ENCODE measurements at places on chromosomes 3 and 15.

DNA sequence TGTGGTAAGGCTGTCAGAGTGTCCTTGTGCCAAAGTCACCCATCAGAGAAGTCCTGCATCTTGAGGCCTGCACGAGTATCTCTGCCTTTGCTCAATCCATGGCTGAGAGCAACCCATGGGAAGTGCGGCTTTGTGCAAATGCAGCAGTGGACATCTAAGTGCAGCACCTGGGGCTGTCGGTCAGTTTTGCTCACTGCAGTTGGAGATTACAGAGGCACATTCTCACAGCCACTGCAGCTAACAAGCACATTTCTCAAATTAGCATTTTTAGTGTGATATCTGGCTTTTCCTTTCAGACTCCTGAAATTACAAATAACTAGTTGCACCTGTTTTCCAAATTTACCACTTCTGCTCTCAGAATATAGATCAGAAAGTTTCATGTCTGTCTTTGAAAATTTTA, 81.5 kb upstream of the DAZL start:
- no peak for DNase-seq

GRCh38 chr15:26864664-26865191, 2.1 kb upstream of the GABRA5 start:
- DNase-seq: peak; percentile 74

DNA sequence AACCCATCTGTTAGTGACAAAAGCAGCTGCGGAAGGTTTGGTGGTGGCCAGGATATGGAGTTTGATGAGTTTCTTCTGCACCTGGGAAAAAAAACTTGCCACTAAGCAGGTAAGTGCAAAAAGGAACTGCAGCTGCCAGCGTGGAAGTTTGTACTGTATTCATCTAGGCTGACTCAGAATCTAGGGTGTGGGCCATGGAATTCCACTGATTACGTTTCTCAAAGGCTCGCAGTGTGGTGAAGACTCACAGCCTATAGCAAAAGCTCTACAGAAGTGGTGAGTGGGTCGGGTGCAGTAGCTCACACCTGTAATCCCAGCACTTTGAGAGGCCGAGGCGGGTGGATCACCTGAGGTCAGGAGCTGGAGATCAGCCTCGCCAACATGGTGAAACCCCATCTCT, 334.6 kb upstream of the GRM7 start:
- DNase-seq: no peak

- DNase-seq: no peak
Measured at GRCh38 chr3:106421909-106422308, 553.1 kb upstream of the CBLB start.

GRCh38 chr3:62602987-62603386, 229.6 kb upstream of the FEZF2 start:
- no peak for DNase-seq

- DNase-seq: no peak
Measured at GRCh38 chr3:2218375-2218774, 119.7 kb downstream of the CNTN4 start.

DNA sequence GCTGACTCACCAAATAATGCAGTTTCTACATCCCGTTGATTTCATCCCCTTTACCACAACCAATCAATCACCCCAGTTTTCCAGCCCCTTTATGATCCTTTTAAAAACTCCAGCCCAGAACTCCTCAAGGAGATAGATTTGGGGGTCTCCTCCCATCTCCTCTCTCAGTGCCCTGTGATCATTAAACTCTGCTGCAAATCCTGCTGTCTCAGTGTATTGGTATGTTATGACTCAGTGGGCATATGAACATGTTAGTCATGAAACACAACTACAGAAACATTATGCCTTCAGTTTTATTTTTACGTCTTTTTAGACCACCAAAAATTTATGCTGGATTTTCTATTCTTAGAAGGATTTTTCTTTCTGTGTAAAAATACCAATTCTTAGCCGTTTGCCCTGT, 213.7 kb downstream of the DIPK2A start:
- DNase-seq: no peak

DNA sequence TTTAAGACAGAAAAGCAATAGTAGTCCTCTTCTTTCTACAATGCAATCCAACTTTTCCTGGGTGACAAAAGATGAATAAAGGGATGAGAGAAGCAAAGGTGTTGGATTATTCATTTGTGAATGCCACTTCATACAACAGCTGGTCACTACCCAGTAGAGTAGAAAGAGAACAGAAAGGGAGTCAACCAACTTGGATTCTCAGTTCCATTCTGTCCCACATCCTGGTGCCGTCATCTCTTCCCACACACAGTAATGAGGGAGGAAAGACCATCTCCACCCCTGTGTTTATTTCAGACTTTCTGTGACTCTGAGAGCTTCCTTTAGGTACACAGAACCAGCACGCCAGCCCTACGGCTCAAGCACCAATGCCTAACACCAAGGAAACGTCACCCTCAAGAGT, 71.0 kb downstream of the FOXP1 start:
- no peak for DNase-seq

- no peak for DNase-seq
Measured at GRCh38 chr3:113953677-113954076, 5.9 kb downstream of the ZDHHC23 start.

GRCh38 chr15:94834494-94834893, 603.1 kb downstream of the MCTP2 start:
- no peak for DNase-seq

DNA sequence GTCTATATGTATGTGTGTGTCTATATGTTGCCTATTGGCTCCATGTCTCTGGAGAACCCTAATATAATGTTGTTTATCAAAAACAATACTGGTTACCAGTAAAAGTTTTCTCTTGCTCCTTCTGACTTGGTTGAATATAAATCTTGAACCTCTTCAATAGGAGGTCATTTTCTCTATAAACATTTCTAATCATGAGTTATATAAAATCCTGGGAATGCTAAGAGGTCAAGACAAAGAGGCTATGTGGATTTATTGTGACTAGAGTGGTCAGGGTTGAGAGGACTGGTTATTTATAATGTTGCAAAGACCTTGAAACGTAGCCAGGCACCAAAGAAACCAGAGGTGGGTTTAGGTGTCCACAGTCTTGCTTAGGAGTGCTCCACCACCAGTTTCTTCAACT, 1.2 kb upstream of the MINDY4B start:
- no peak for DNase-seq

- DNase-seq: peak; percentile 6
Measured at GRCh38 chr3:177551431-177551836, 354.2 kb upstream of the TBL1XR1 start.

DNA sequence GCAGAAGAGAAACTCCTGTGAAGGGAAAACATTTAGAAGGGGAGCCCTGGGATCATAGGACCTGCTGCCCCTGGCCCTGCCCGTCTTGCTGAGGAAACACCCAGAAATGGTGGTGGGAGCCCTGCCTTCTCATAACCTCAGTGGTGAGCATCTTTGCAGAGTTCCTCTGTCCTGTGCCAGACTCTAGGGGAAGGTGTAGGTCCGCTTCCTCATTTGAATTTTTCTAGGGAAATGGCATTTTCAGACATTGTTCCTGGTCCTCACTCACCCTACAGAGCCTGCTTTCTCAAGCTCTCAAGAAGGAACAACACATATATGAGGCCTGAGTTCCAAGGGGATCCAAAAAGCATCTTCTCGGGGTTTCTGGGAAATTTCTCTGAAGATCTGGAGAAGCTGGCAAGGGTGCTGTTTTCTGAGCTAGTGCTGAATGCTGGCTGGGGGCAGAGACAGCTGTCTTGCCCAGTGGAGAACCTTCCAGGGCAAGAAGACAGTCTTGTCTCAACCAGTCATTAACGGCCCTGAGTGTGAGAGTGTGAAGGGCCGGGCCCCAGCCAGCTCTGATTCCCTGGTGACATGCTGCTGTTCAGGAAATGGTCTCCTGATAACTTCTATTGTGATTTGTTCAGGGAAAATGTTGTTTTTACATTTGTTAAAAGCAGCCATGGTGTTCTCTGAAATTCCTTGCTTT, 283.1 kb upstream of the LRRFIP2 start:
- DNase-seq: peak; percentile 58

GRCh38 chr3:162489853-162490252, 993.2 kb downstream of the OTOL1 start:
- no peak for DNase-seq
